ENCODE measurements at places on chromosomes 5 and 9.

DNA sequence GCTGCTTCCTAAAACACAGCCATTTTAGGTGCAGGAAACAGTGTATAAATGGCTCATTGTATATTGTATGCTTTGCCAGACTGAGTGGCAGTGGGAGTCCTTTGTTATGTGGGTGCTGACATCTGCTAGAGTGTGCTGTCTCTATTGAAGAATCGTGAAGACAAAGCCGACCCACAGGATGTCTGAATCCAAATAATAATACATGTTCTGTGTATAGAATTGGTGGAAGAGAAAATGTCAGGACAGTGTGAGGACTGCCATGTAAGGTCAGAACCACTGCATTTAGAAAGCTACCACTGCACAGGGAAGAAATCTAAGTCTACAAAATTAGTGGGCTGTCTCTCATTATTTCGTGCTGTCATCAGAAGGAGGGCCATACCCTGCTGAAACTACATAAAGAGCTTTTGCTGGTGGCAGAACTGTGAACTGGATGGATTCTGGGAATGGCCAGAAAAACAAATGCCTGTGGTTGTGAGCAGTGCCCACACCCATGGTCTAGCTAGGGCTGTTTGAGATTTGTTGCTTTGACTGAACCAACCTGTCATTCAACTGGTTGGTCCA is 2.5 kb downstream of the IL7R start:
- no peak for DNase-seq

GRCh38 chr9:76808636-76809035 is 44.4 kb downstream of the PCA3 start:
- no peak for DNase-seq

GRCh38 chr5:146995878-146996277 is 117.3 kb upstream of the PPP2R2B start:
- no peak for DNase-seq

DNA sequence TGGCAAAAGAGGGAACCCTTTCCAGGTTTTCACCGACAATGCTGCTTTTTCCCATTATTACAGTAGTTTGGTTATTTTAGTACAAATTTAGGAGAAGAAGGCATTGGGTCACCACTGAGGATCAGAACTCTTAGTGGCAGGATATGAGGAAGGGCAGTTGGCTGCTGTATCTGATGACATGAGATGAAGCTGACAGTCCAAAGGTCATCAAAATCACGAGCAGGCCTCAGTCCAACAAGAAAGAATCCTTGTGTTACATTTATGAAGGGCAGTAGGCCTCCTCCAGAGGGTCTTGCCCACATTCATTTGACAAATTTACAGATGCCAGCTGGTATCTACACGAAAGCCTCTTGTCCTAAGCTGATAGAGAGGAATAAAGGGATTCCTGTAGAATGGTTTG is 49.5 kb upstream of the COL15A1 start:
- no peak for DNase-seq

- no peak for DNase-seq
These were observed 87.8 kb downstream of the HAPLN1 start for GRCh38 chr5:83632874-83633273.

- peak; percentile 44 for DNase-seq
These were observed 82.2 kb upstream of the IL12B start for GRCh38 chr5:159412284-159413046.

GRCh38 chr5:172854451-172854871 is 20.4 kb downstream of the ERGIC1 start:
- no peak for DNase-seq

- no peak for DNase-seq
These were observed 159.7 kb upstream of the CDH12 start for GRCh38 chr5:23012842-23013241.

DNA sequence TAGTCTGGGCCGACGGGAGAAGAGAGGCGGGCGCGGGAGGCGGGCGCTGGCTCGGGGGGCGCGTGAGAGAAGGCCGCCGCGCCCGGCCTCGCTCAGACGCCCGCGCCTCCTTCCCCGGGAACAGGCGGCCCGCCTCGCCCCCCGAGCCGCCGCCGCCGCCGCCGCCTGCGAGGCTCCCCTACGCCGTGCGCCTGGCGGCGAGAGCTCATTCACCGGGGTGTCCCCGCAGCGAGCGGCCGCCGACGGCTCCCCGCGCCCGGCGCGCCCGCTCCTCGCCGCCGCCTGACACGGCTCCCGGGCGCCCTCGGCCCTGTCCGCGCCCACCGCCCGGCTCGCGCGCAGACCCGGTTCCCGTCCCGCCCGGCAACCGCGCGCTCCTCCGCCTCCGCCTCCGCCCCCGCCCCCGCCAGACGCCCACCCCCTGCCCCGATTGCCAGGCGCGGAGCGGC is at the start of gene GNAQ:
GNAQ (minus strand) TSS at position 368 of the 449 bp plus-strand sequence. CDS start 576 bp downstream, outside the sequence.
- no peak for DNase-seq

DNA sequence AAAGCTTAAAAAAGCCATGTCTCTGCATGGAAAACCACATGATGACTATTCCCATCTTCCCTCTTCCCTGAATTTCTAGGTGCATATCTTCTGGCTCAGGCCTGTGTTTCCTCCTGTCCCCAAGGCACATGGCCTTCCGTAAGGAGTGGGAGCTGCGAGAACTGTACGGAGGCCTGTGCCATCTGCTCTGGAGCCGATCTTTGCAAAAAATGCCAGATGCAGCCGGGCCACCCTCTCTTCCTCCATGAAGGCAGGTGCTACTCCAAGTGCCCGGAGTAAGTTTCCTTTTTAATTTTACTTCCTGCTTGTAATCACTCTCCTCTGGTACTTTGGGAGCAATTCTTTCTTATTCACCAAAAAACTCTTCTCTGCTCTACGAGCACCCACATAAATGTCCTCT is 83.6 kb downstream of the RFK start:
- DNase-seq: no peak

- DNase-seq: no peak
These were observed 487.9 kb upstream of the DAP start for GRCh38 chr5:11248966-11249365.

DNA sequence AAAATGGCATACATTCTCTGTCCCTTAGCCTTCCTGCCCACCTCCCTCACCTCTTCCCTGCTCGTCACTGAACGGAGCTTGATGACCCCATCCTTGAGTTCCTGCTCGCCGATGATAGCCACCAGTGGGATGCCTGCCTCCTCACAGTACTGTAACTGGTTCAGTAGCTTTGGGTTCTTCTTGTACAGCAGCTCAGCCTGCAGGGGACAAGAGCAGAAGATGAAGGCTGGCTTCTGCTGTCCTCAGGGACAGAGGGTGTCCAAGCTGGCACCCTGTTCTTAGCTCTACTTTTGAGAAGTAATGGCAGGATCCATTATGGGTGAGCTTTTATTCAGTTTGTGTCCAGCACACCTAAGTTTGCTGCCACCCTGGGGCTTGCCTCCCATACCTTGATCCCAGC is 1.3 kb upstream of the DND1 start:
- DNase-seq: no peak

GRCh38 chr5:112161392-112161748 is 257.7 kb downstream of the EPB41L4A start:
- no peak for DNase-seq

DNA sequence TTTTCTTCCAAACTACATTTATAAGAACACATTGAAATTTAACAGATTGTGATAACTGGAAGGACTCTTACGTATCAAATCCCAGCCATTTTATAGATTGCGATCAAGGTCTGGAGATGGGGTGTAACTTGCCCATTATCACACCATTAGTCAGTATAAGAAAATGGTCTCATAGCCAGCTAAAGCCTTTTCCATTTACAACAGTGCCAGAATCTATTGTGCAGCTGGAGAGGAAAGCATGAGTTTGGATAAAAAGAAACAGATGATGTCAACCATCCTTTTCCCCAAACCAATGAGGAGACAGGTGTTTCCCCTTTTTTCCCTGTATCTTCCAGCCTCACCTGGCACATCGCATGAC is 658.8 kb downstream of the ACTL7B start:
- DNase-seq: no peak

GRCh38 chr9:38295764-38296163 is 96.7 kb upstream of the ALDH1B1 start:
- DNase-seq: no peak

- DNase-seq: no peak
These were observed 586.6 kb upstream of the CDH18 start for GRCh38 chr5:20574576-20574975.

GRCh38 chr9:112097712-112098688 is 77.1 kb downstream of the SUSD1 start:
- DNase-seq: peak; percentile 59

- no peak for DNase-seq
These were observed 96.3 kb upstream of the EQTN start for GRCh38 chr9:27393054-27393846.

DNA sequence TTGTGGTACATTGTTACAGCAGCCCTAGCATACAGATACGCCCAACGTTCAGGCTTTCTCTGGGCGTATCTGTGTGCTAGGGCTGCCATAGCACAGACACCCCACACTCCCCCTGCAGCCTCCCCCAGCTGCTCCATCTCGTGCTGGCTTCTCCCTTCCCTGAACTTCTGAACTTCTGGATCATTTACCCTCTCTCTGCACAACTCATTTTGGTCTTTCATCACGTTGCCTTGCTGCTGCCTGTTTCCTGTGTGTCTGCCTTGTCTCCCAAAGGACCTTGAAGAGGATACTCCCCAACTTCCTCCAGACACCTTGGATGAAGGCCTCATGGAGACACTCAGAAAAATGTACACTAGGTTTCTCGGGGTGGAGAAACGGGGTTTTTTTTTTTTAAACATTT is 37.3 kb downstream of the SLIT3 start:
- DNase-seq: no peak

GRCh38 chr5:137129886-137130680 is 369.0 kb downstream of the SPOCK1 start:
- DNase-seq: no peak

DNA sequence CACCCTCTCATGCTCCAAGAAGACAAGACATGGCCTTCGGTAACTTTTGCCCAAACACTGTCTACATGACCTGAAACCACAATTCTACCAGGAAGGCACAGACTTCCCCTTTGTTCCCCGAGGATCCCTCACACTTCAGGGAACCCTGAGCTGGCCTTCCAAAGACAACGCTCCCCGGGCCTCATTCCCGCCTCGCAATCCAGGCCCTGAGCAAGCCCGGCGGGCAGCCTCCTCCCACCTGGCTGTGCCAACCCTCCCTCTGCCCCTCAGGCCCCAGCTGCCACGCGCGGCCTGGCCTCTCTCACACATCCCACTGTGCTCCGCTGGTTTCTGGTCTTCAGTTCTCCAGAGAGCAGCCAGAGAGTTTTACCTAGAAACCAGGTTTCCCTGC is 7.3 kb downstream of the QSOX2 start:
- DNase-seq: no peak

GRCh38 chr9:69549310-69550202 is 122.6 kb downstream of the APBA1 start:
- peak; percentile 12 for DNase-seq

DNA sequence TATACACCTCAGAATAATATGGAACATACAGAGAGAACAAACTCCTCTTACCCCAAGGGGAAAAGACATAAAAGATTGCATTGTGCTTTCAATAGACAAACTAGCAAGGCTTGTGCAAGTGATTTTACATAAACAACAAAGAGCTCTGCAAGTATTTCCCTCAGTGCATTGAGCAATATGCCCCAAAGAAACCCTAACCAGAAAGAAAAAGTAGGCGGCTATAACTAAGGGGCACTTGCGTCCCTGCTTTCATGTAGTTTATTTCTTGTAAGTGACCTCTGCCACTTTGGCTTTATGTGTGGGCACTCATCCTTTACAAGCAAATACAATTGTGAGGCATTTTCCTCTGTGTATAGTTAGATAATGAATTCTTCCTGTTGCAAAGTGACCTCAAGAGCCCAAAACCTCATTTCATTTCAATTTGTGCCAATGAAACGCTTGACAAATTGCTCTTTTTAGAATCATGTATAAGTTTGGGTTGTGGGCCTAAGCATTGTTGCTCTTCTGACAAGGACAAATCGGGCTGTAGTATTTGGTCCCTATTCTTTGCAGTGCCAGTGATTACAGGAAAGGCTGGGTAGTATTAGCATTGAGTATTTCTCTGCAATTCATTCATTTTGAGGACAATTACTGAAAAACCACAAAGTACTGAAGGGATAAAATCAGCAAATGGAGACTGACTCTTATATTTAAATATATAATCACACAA is 282.2 kb downstream of the DTWD2 start:
- no peak for DNase-seq

DNA sequence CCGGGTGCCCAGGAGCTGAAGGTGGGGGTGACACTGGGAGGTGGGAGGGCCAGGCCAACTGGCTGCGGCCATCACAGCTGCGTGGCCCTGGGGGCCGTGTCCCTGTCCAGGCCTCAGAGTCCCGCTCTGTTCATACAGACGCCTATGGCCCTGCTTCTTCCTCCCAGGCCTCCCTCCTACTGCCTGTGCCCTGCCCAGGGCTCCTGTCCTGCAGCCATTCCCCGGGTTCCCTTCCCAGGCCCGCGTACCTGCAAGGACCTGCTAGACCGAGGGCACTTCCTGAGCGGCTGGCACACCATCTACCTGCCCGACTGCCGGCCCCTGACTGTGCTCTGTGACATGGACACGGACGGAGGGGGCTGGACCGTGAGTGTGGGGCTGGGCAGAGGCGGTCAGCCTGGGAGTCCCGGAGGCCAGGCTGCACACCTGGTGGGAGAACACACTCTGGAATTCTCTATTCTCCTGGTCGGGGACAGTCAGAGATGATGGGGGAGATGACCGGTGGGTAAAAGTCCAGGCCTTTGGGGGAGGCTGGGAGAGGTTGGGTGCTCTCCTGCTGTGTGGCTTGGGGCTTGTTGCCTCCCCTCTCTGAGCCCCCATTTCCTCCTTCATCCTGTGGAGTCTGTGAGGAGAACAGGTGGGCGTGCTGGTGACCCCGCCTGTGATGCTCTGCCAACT is 4.5 kb downstream of the FCN2 start:
- DNase-seq: no peak

DNA sequence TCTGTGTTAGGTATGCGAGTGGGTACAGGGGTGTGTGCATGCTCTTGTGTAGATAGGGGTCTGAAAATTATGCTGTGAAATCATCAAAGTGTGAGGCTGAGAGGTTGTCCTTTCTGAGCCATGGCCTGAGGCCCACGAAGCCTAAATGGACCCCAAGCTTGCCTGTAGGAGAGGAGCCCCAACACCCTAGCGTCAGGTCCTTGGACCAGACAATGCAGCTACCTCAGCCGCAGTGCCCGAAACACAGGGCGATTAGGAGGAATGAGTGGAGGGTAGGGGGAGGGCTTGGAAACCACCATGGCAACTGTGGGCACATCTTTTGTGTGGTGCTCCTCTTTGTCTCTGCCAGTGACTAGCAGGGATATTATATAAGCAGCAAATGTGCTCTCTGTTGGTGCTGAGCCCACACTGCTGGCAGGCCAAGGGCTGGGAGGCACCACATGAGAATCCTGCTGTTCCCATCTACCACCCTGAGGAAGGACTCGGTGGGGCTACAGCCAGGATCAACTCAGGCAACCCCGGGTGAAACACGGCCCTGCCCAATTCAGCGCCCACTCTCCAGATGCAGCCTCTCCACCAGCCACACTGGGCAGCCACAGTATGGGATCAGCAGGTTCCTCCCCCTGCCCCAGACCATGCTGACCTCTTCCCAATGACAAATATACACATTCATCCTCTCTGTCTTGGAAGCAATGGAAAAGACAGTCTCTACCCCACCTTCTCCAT is 84.6 kb upstream of the FSTL4 start:
- no peak for DNase-seq

- no peak for DNase-seq
These were observed 31.2 kb upstream of the APC start for GRCh38 chr5:112706446-112707016.
